Omental fat pad (tissue), 4 donors: ENCODE measurements at places on chromosomes 12 and 14.

- DNase-seq, result no peak
These were observed 4.0 kb downstream of the ATG101 start for GRCh38 chr12:52073531-52074381.

GRCh38 chr12:45256721-45257120 is 40.8 kb downstream of the ANO6 start:
- no peak for DNase-seq

DNA sequence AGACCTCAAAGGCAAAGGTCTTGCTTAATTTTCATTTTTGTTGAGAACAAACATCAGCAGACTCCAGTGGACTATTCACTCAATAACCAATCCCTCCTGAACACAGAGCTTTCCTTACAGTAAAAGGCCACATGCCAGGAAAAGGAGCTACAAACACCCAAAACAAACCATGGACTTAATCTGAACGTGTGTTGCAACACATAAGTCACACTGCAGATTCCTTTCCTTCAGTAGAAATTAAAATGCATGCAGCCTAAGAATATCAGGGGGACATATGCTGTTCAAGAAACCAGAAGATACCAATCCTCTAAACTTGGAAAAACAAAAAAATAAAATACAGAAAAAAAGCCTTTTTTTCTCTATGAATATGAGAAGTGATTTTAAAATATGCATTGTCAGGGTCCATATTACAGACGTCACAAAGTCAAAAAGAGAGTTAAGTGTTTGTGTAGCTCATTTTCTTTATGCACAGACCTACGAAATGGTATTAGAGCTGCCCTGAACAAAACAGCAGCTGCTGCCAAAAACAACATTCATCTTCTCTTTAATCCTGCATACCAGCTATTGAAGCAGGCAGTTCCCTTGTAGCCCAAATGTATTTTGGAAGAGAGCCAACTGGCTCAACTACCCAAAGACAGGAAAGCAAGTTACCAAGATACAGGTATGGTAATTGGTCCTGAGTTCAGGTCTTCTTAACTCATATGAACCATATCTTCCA is 26.2 kb downstream of the KITLG start:
- no peak for DNase-seq

DNA sequence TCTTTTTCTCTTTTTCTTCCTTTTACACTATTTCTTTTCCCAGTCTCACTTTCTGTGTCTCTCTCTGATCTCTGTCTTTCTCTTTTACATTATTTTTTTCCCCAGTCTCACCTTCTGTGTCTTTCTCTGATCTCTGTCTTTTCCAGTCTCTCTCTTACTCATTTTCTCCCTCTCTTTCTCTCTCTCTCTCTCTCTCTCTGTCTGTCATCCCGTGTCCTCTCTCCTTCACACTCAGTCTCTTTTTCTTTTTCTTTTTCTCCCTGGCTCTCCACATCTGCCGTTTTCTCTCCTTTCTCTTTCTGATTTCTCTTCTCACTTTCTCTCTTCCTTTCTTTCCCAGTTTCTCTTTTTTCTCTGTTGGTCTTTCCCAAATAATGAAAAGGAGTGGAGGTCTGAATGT is 22.3 kb downstream of the DHRS4L2 start:
- no peak for DNase-seq

DNA sequence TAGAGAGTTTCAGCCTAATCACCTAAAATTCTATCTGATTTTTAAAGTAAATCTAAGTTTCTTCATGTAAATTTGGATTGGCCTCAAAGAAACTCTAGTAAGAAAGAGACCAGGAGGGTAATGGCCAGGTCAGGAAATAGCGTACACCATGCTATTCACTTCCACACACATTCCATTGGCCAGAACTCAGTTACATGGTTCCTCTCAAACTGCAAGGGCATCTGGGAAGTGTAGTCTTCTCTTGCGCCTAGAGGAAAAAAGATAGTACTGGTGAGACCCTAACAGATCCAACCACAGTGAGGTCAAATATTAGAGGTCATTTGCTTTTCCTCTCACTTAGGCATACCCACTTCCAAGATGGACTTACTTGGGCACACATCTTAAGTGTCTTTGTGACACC is 39.1 kb downstream of the MBIP start:
- DNase-seq, result no peak
